Muscle of leg (tissue), 16 donors: ENCODE measurements at places on chromosomes 12 and 14. TPM values are rescaled to one million over a fixed set of nuclear protein-coding genes. Genes with fewer than 3 reads are reported as not detected.
A peak's percentile ranks its signal among the peaks of the same experiment; 100 is the strongest.

- no peaks in the 10 kb centered on the region for H3K27me3 ChIP-seq
- peaks cover 25% of the 10 kb centered on the region for H3K36me3 ChIP-seq
- H3K27ac ChIP-seq = peak overlapping the region; percentile 67
- peaks cover 59% of the 10 kb centered on the region for H3K4me1 ChIP-seq
These were observed 8.7 kb downstream of the PHB2 start for GRCh38 chr12:6961695-6962284.

GRCh38 chr12:12919666-12920435, 28.5 kb downstream of the GPRC5A start:
- H3K36me3 ChIP-seq = no peaks in the 10 kb centered on the region
- H3K27me3 ChIP-seq = no peaks in the 10 kb centered on the region
- H3K27ac ChIP-seq = no peak overlapping the region
- no peak overlapping the region for H3K4me3 ChIP-seq
- peaks cover 22% of the 10 kb centered on the region for H3K4me1 ChIP-seq

- no peaks in the 10 kb centered on the region for H3K27me3 ChIP-seq
- no peak overlapping the region for H3K4me3 ChIP-seq
- H3K36me3 ChIP-seq = peaks cover 41% of the 10 kb centered on the region
- no peak overlapping the region for H3K27ac ChIP-seq
- DNase-seq = no peak
- H3K4me1 ChIP-seq = no peaks in the 10 kb centered on the region
These were observed 23.9 kb downstream of the MDM2 start for GRCh38 chr12:68831751-68832503.

DNA sequence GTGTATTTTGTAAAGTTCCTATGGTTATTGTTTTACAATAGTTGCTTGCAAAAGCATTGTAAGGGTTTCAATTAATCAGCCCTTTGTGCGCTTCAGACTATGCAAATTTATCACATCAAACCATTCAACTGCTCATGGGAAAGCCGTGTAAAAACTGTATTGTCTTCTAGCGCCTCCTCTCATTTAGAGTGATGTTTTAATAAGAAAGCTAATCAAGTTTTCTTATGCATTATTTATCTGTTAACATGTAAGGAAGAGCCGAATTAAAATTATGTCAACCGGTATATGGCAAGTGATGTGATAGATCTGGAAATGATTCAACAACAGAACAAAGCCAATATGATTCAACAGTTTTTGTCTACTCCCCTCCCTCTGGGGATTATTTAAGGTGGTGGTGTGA, 92.5 kb upstream of the RFX4 start:
- DNase-seq = no peak
- no peak overlapping the region for H3K27ac ChIP-seq
- peaks cover 2% of the 10 kb centered on the region for H3K4me1 ChIP-seq
- no peaks in the 10 kb centered on the region for H3K27me3 ChIP-seq

- no peak overlapping the region for H3K27ac ChIP-seq
- H3K4me3 ChIP-seq = no peak overlapping the region
- peaks cover 2% of the 10 kb centered on the region for H3K4me1 ChIP-seq
- no peak for DNase-seq
These were observed 16.7 kb downstream of the NT5DC3 start for GRCh38 chr12:103824290-103824689.

DNA sequence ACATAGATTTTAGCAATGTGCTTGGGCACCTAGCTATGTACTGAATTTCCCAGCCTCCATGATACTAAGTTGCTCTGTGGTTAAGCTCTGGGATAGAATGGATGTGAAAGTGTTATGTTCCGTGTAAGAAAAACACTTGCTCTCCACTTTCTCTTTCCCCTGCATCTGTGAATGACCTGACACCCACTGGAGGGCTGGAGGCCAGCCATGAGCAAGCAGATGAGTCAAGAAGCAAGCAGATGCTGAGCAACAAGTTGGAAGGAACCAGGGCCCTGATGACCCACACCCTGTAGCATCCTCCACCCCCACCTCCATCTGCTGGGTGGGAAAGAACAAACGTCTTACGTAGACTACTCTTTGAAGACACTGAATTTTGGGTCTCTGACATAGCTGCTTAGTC, 56.6 kb downstream of the EID3 start:
- DNase-seq = no peak
- H3K27me3 ChIP-seq = no peaks in the 10 kb centered on the region
- no peak overlapping the region for H3K27ac ChIP-seq
- H3K4me3 ChIP-seq = no peak overlapping the region
- no peaks in the 10 kb centered on the region for H3K4me1 ChIP-seq

DNA sequence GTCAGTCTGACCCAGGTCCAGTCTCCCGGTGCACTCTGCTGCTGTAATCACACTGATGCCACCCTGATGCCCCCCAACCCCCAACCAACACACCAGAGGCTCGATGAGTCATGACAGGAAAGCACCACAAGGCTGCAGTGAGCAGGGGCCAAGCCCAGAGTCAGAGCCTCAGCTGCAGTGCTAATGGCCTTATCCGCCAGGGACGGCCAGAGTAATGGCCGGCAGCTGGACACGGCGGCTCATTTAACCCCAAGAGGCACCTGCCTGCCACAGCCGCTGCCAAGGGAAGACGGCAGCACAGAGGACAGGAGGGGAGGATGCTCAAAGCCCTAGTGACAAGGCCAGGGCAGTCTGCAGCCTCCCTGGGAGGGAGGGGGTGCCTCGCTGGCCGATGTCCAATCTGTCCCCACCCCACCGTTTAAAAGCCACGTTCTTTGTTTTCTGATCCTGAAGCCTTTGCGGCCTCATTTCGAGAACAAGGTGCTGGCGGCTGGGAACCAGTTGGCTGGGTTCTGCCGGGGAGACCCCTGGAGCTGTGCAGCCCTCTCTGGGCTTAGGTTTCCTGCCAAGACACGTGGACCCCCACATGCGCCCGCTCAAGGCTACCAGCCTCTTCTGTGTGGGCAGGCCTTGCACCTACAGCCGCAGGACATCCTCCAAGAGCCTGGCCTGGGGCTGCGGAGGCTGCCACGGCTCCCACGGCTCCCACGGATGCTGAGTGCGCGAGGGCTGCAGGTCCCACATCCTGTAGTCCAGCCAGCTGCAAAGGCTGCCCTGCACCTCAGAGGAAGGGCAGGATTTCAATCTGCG, 13.1 kb downstream of the CCDC85C start:
- no peak overlapping the region for H3K4me3 ChIP-seq
- H3K27ac ChIP-seq = no peak overlapping the region
- H3K27me3 ChIP-seq = peaks cover 2% of the 10 kb centered on the region

DNA sequence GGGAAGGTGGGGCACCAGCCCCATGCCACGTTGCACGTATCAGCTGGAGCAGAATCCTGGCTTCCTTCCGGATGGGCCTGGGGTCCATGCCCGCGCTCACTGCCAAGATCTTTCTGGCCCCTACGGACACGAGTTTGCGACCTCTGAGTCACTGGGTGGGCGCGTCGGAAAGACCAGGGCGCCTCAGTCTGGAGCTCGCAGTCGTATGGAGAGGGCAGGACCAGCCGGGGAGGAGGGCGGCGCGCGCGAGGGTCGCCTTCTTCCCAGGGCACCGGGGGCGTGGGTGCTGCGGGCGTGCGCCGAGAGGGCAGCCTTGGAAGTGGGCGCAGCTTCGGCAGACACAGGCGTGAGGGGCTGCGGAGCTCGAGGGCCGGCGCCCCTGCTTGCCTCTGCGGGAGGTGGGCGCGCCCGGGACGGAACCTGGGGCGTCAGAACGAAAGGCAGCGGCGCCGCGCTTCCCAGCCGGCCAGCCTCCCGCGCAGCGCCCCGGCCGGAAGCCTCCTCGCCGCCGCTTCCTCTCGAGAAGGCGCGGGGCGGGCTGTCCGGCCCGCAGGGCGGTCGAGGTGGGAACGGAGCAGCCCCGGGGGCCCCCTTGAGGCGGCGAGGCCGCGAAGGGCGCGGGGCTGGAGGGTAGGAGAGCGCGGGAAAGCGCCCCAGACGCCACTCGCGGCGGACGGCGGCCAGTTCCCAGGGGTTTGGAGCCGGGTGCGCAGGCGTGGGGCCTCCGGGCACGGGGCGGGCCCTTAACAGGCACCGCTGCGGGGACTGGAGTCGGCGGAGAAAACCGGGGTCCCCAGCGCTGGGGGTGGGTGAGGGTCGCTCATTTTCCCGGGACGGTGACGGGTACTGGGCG, at the start of gene ARL6IP4:
Gene ARL6IP4, plus strand, starts transcription at position 499 of the 853 bp plus-strand sequence. CDS start 459 bp downstream, outside the sequence.
- peak within 1 kb of the TSS; percentile 84 for H3K4me3 ChIP-seq
- peaks cover 49% of the 10 kb centered on the region for H3K36me3 ChIP-seq

- H3K36me3 ChIP-seq = no peaks in the 10 kb centered on the region
- no peaks in the 10 kb centered on the region for H3K27me3 ChIP-seq
- peak; percentile 34 for DNase-seq
- no peak overlapping the region for H3K4me3 ChIP-seq
These were observed 425.9 kb downstream of the FSCB start for GRCh38 chr14:44081146-44081545.

- peaks cover 3% of the 10 kb centered on the region for H3K36me3 ChIP-seq
- H3K27me3 ChIP-seq = no peaks in the 10 kb centered on the region
- peak overlapping the region; percentile 71 for H3K4me3 ChIP-seq
- DNase-seq = peak; percentile 51
- peak overlapping the region; percentile 99 for H3K27ac ChIP-seq
These were observed 522 bp downstream of the R3HDM2 start for GRCh38 chr12:57430112-57430930.

- no peaks in the 10 kb centered on the region for H3K4me1 ChIP-seq
- no peak overlapping the region for H3K4me3 ChIP-seq
- no peaks in the 10 kb centered on the region for H3K27me3 ChIP-seq
- peak; percentile 42 for DNase-seq
- H3K27ac ChIP-seq = no peak overlapping the region
These were observed 47.2 kb downstream of the ARMH4 start for GRCh38 chr14:58104808-58105207.

Gene NKX2-1
- not detected for total RNA-seq

Gene DCN
- total RNA-seq = 2,074 TPM

Gene P2RX2
- not detected for total RNA-seq

Gene DHRS2
- 0.09 TPM for total RNA-seq

Gene TRPV4
- 0.13 TPM for total RNA-seq

Gene SYCP3
- total RNA-seq = 0.13 TPM

Gene OR6J1
- total RNA-seq = not detected
